ENCODE measurements at places on chromosomes 3 and 15.

GRCh38 chr3:143237077-143237627, 117.6 kb downstream of the CHST2 start:
- no peak for DNase-seq

DNA sequence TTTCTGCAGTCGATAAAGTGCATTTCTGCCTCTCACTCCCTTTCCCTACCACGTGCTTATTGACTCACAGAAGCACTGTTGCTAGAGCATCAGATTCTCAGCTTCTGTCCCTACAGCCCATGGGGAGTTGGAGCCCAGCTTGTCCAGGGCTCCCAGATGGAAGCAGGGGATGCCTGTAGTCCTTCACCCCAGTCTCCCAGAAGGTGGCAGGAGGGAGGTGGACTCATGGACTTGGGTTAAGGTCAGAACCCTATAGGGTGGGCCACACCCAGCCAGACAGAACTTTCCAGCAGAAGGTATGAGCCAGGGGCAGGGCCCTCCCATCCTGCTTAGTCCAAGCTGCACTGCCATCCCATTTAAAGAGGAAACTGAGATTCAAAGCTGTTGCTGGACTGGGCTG, 33.1 kb upstream of the SEMA3F start:
- DNase-seq, result no peak

DNA sequence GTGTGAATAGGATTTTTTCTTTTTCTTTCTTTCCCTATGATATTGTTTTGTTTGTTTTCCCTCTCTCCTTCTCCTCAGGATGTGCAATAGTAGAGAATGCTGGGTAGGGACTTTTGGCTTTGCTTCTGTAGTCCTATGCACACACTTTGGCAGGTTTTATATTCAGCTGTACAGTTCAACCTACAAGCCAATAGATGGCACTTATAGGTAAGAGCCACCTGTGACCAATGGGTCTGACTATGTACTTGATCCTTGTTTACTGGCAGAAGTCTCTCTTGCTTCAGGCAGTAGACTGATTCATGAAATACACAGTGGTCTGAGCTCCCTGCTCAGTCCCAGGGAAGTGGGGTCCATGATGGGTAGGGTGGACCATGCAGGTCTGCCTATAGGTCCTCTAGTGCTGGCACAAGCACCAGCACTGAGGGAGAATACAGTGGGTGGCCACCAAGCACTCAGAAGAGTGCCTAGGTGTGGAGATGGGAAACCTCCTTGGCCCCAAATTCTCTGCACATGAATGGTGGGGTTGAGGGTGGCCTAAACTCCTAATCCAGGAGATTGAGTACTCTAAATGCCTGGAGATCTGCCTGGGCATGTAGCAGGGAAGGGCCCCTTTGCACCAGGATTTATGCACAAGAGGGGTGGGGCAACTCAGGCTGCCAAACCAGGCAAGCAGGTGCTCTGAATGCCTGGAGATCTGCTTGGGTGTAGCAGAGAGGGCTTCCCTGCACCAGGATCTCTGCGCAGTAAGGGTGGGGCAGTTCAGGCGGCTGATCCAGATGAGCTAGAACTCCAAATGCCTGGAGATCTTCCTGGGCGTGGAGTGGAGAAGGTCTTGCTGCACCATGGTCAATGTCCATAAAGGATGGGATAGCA, 176.1 kb downstream of the DOCK3 start:
- DNase-seq, result no peak

DNA sequence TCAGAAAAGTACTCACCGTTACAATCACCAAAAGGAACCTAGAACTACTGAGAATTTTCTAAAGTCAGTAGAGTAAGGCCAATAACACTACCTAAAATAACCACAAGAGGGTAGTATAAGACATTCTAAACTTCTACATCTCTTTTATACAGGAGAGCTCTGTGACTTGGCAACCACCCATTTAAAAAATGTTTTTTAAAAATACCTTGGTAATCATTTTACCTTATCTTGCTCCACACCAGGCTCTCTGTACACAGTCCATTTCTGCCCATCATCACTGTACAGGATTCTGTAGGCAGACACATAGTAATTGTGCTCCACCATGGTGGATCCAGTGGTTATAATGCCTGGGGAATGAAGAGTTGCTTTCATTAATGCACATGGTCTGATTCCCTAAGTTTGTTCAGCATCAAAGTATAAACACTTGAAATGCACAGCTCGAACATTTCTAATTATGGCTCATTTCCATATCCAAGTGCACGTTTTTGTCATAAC, 54.5 kb downstream of the ST3GAL6 start:
- peak; percentile 9 for DNase-seq

GRCh38 chr3:121995161-121996137, 26.6 kb downstream of the ILDR1 start:
- DNase-seq, result no peak

- no peak for DNase-seq
These were observed 697.7 kb downstream of the TUSC7 start for GRCh38 chr3:117407317-117407716.

DNA sequence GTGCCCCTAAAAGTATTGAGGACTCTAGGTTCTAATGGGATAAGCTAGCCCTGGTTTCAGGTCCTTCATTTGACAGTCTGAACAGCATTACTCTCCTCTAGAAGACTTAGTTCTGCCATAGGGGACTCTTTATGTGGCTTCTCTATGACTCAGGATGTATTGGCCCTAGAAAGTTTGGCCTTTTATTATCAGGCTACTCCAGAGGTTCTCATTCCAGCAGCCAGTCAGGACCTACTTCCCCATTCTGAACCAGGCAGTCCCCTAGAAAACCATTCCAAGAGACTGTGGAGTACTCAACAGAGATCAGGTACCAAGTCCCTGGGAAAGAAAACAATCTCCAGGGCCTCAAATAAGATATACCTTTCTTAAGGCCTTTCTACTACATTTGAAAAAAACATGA, 157.9 kb upstream of the TSPAN3 start:
- DNase-seq, result no peak

GRCh38 chr15:70507772-70508371, 255.5 kb downstream of the UACA start:
- no peak for DNase-seq

GRCh38 chr3:70506775-70507174, 194.3 kb upstream of the MDFIC2 start:
- DNase-seq, result no peak

- no peak for DNase-seq
These were observed 183.5 kb upstream of the NSMCE3 start for GRCh38 chr15:29452881-29453731.

DNA sequence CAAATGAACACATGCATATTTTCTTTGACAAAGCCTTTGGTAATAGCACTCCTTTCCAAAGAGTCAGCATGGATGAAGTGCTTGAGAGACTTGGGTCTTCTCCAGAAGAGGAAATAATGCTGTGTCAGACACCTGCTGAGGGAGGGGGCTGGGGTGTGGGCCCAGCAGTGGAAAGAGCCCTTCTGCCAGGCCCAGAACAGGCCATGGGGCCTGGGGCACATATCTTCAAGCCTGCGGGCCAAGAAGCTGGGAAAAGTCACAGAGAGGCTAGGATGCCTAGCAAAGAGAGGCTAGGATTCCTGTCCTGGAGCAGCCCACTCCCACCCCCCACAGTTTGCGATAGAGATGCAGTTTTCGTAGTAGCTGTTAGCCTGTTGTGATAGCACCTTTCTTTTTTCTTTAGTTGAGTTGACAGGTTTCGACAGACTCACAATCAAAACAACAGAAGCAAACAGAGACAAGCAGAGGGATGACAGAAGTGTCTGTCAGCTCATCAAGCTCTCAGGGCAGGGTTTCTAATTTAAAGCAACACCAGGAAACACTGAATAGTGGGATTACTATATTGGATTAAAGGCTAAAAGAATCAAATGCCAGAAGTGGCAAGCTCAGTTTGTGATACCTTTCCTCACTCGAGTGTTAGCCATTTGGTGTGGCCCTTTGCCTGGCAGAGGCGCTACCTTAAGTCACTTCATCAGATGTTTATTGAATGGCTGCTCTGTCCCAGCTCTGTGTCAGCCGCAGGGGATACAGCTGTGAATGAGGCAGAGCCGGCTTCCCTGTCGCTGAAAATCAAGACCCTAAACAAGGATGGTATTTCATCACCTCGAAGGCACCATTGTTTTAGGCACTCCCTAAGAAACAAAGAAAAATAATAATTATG, 19.0 kb downstream of the CMTM7 start:
- DNase-seq, result peak; percentile 13

DNA sequence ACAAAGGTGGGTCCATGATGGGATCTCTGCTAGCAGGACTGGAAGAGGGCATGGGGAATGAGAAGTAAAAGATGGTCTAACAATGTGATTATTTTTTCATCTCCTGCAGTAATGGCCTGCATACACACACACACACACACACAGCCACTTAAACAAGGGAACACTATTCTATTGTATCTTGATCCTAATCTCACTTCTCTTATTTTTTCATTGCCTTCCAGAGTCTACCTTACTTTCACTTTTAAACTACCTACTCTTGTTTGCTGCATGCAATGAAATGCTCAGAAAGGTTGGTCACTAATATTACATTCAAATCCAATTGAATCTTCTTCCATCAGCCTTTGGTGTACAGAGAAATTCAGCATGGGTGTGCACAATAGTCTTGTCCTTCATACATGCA, 853.8 kb downstream of the IGSF11 start:
- no peak for DNase-seq

GRCh38 chr3:69738315-69738714, 949 bp upstream of the MITF start:
- DNase-seq, result no peak

DNA sequence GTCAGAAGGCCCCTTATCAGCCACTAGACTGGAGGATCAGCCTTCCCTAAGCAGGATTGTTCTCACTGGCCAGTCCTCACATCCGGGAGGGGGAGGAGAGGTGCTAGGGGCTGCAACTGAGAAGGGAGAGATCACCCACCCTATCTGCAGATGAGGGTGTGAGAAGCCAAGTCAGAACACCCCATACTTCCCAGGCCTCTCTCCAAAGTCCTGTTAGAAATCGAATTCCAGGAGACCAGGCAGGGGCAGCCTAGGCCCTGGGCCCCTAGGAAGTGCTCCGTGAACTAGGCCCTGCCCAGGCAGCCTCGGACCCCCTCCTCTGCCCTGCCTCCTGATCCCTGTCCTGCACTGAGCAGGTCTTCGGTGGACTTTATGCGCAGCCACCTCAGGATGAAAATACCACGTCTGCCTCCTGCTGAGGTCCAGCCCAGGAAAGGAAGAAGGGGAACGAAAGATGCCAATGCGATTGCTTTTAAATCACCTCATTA, 933 bp downstream of the DZIP1L start:
- no peak for DNase-seq

GRCh38 chr15:66935688-66936087, 129.7 kb upstream of the SMAD3 start:
- no peak for DNase-seq

- peak; percentile 72 for DNase-seq
These were observed at the start of gene NXPE3 for GRCh38 chr3:101779047-101779821. Gene NXPE3, plus strand, starts transcription at chr3:101779211. Its CDS starts 6,386 bp downstream, at chr3:101785597.

DNA sequence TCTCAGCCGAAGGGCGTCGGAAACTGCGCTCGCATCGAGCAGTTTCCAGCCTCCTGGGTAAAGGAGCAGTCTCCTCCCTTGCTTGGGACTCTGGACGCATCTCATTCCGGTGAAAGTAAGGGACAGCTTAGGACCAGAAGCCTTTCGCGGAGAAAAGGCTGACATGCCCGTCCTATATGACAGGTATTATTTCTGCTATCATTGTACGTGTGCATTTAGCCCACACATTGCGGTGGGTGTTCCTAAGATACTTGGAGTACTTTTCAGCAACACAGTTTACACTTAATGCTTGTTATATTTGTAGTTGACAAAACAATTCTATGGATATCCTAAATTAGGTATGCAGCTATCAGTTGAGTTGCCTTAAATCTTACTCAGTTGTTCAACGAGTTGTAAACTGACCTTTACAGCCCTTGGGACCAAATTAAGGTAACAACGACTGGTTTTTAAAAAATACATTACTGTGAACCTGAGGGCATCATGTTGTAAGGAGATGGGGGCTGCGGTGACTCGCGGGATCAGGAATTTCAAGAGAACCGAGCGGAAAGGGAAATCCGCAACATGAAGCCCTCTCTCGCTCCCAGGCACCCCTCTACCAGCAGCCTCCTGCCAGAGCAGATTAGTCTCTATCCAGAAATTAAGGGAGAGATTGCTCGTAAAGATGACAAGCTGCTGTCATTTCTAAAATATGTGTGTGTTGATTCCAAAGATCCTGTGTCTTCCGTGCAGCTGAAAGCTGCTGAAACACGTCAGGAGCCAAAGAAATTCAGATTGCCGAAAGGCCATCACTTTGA, 632 bp upstream of the COPS2 start:
- DNase-seq, result no peak

GRCh38 chr15:69668039-69668705, 215.6 kb downstream of the RPLP1 start:
- no peak for DNase-seq

- DNase-seq, result no peak
These were observed 8.1 kb downstream of the ARIH2 start for GRCh38 chr3:48926425-48927392.

- no peak for DNase-seq
These were observed 42.9 kb downstream of the IDH2 start for GRCh38 chr15:90059208-90059985.

GRCh38 chr15:53976844-53977392, 1.3 kb upstream of the UNC13C start:
- no peak for DNase-seq

DNA sequence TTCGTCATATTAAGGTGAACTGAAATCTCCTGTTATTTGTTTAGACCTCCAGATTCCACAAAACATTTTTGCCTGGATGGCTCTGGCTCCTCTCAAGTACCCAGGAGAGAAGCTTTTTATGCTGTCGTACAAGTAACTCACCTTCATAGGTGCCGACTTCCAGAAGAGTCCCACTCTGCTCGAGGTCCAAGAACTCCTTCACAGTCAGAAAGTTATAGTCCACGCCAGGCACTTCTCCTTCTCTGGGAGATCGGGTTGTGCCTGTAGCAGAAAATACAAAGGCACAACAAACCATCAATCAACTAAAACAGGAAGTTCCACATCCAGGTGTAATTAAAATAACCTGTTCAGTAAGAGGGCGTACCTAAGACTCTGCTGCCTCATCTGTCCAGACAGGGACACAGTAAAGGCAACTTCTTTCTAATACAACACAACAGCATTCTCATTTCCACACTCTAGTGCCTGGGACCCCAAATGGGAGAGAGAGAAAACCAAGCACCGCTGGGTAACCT, 545.3 kb downstream of the MAGI1 start:
- DNase-seq, result no peak

GRCh38 chr15:88791637-88792036, 11.6 kb upstream of the ACAN start:
- DNase-seq, result no peak

- DNase-seq, result no peak
These were observed 12.5 kb upstream of the MGLL start for GRCh38 chr3:127834771-127835170.

- no peak for DNase-seq
These were observed 52.5 kb upstream of the CHRM5 start for GRCh38 chr15:33915571-33916407.

Measured in NCI-H1092 (cell line).